Stimulated activated CD4-positive, alpha-beta T cell treated with anti-CD3 and anti-CD28 coated beads, Interleukin-4, amount 100 ng/mL, for 48 hours (primary cell): ENCODE measurements at places on chromosomes 2 and 18.

GRCh38 chr18:37253394-37254235, 312.0 kb downstream of the CELF4 start:
- no peak for DNase-seq

DNA sequence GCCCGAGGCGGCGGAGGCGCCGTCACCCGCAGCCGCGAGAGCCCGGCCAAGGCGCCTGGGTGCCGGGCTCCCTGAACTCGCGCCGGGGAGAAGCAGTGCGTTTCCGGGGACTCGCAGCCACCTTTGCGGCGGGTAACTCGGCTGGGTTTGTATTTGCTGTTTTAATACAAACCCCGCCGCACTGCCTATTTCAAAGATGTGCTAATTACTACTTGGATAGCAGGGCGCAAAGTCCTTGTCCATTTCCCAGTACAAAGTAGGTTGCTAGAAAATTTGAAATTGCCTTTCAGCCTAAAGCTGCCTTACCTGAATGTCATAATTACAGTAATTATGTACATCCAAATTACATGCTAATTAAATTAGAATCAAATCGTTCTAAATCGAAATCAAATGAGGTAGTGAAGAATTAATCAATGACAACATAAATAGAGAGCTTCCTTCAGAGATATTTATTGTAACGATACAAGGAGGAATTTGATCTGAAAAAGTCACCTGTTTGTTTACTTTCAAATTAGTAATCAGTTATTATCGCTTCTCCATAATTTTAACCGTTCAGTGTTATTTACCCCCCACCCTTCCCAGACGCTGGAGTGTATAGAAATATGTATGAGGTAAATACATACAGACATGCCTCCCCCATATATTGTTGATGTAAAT, 8.1 kb downstream of the SP9 start:
- DNase-seq = no peak

- no peak for DNase-seq
These were observed 92.8 kb downstream of the AKAIN1 start for GRCh38 chr18:5104246-5104645.

DNA sequence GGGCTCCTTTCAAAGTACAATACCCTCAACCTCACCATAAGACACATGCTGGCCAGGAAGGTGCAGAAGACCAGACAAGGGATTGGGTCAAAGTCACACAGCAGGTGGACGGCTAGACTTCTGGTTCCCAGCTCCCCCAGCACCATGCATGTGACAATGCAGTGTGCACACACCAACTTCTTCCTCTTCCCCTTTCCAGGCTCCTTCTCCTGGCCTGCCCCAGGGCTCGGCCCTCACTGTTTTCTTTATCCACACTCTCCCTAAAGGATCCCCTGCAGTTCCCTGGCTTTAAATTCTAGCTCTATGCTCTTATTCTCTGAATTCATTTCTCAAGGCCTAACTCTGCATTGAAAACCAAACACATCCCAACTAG, 82.3 kb downstream of the LOXHD1 start:
- DNase-seq = no peak

DNA sequence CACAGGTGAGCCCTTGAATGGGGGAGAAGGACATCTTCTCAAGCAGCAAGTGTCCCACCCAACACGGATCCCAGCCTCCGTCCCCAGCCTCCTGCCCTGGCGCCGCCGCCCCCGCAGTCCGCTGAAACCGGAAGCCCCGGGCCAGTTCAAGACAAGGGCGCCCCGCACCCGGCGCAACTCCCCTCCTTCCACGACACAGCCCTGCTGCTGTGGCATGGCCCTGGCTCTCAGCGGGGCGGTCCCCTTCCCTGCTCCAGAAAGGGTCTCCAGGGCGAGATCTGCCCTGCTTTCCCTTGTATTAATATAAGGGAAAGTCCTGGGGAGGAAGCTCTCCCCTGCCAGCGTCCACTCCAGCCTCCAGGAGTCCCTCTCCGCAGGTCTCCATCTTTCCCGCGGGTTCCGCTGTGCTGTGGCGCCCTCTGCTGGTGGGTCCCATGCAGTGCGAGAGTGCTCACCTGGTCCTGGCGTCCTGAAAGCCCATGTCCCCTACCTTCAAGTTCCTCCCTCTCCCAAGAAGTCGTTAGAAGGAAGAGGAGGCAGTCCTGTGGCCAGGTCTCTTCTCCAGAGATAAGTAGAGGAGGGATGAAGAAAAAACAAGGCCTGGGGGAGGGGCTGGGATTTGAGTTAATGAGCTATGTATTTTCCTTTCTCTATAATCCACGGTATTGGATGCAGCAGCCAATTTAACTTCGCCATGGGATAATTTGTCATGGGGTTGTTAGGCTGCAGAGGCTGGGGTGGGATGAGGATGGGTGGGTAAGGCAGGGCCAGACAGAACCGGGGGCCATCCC, 176.0 kb downstream of the SMAD2 start:
- DNase-seq = peak; percentile 73

GRCh38 chr2:96946625-96947024, 39.8 kb downstream of the FAM178B start:
- no peak for DNase-seq
